Left lung (tissue), 14 donors: ENCODE measurements at places on chromosomes 4 and X. TPM values are rescaled to one million over a fixed set of nuclear protein-coding genes. Genes with fewer than 3 reads are reported as not detected.
A peak's percentile ranks its signal among the peaks of the same experiment; 100 is the strongest.

GRCh38 chr4:138935-139334, 14.6 kb downstream of the ZNF718 start:
- no peak for DNase-seq

DNA sequence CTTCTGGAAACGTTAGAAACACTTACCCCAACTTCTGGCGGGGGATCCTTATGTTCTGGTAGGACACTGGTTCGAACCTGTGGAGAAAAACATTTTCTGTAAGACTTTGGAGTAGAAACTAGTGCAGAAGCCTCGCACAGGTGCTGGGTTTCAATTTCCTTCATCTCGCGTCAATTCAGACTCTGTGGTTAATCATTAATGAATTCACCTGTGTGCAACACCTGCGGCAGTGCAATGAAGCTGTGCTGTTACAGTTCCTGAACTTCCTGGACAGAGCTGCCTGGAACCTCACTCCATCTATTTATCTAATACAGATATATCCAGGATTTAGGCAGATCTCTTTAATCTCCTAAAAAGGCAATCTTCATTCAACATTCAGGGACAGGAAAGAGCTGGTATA, 531.4 kb downstream of the INPP4B start:
- no peak for DNase-seq

DNA sequence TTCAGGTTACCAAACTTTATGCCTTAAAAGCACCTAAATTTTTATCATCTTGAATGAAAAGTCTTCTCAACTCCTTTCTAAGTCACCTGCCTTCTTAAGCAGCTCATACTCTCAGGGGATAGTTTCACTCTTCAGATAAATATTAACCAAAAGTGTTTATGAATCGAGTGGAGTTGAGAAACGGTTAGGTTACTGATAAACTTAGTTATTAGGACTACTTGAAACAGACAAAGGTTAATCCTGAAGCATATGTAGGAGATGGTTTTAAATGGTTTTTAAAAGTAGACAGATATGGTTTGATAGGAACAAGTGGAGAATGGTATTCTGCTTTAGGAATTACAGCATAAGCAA, 32.8 kb downstream of the CLDN22 start:
- no peak for DNase-seq

GRCh38 chr4:185932491-185932890, 120.5 kb upstream of the SORBS2 start:
- DNase-seq, result no peak

GRCh38 chr4:77040270-77040669, 35.5 kb downstream of the CCNI start:
- DNase-seq, result no peak

GRCh38 chr4:94452476-94453371, 982 bp downstream of the PDLIM5 start:
- peak; percentile 87 for DNase-seq

Gene EDNRA
- total RNA-seq, result 41.8 TPM

Gene RAPGEF2
- total RNA-seq, result 51.3 TPM
